Vagina (tissue), 2 donors: ENCODE measurements at places on chromosomes 16 and 17. TPM values are rescaled to one million over a fixed set of nuclear protein-coding genes. Genes with fewer than 3 reads are reported as not detected.

DNA sequence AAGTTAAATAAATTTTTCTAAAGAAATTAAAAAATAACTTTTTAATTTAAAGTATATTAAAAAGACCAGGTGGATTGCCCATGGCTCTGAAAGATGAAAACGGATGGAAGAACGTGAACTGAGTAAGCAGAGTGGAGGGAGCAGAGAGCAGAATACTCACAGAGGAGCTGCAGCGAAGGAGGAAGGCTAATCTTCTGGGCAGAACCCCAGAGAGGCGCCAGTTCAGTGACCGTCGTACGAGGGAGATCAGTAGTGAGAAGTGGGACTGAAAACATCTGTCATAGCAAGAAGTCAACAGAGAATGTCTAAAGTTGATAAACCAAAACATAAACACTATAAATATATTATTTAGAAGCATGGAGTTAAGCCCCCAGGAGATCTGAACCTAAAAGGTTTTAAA lies 34.9 kb downstream of the UBE2G1 start:
- no peak for DNase-seq
- peaks cover 80% of the 10 kb centered on the region for H3K4me1 ChIP-seq
- H3K36me3 ChIP-seq = no peaks in the 10 kb centered on the region
- no peak overlapping the region for H3K27ac ChIP-seq

- H3K36me3 ChIP-seq = peaks cover 21% of the 10 kb centered on the region
- peak within 1 kb of the TSS; percentile 93 for H3K27ac ChIP-seq
- H3K4me3 ChIP-seq = peak within 1 kb of the TSS; percentile 66
- no peaks in the 10 kb centered on the region for H3K27me3 ChIP-seq
- no peak for DNase-seq
- peaks cover 35% of the 10 kb centered on the region for H3K4me1 ChIP-seq
These were observed at the start of gene ZNF778 for GRCh38 chr16:89217388-89218191. ZNF778 (plus strand) TSS chr16:89217703; CDS start chr16:89221128, 3,425 bp downstream.

DNA sequence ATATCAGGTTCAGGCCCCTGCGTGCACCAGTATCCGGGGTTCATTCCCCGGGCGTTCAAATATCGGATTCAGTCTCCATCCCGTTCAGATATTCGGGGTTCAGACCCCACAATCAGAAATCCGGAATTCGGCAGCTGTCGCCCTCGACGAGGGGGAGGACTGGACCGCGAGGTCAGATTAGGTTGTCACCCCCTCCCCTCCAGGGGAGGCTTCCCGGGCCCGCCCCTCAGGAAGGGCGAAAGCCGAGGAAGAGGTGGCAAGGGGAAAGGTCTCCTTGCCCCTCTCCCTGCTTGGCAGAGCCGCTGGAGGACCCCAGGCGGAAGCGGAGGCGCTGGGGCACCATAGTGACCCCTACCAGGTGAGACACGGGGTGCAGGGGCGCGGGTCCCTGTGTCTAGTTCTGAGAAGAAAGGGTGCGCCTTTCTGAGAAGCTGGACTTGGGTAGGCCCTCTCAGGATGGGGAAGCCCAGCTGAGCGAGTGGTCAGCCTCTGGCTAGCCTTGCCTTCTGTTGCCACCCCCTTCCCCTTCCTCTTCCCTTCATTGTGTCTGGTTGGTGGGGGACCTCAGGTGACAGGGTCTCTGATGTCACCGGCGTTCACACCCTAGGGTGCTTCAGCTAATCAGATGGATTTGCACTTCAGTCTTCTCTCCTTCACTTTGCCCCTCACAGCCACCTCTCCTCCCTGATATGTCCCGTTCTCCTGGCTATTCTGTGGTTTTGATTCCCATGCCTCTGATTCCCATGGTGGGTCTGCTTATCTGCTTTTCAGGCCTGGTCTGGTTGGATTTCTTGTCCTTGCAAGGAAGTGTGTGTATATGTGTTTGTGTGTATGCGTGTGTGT lies 844 bp downstream of the TAOK2 start:
- H3K27ac ChIP-seq = peak overlapping the region; percentile 80
- peaks cover 26% of the 10 kb centered on the region for H3K36me3 ChIP-seq
- no peak for DNase-seq

GRCh38 chr16:65875381-65876055 lies 491.0 kb upstream of the CDH5 start:
- H3K27me3 ChIP-seq = no peaks in the 10 kb centered on the region
- no peaks in the 10 kb centered on the region for H3K36me3 ChIP-seq
- no peak overlapping the region for H3K4me3 ChIP-seq
- DNase-seq = no peak

- H3K27ac ChIP-seq = no peak overlapping the region
- no peaks in the 10 kb centered on the region for H3K27me3 ChIP-seq
- DNase-seq = no peak
- H3K4me3 ChIP-seq = no peak overlapping the region
- no peaks in the 10 kb centered on the region for H3K4me1 ChIP-seq
These were observed 11.9 kb upstream of the GPRC5C start for GRCh38 chr17:74419928-74420411.

GRCh38 chr17:81027591-81028505 lies 7.1 kb upstream of the BAIAP2 start:
- H3K27me3 ChIP-seq = peaks cover 4% of the 10 kb centered on the region
- no peak for DNase-seq
- H3K4me1 ChIP-seq = peaks cover 34% of the 10 kb centered on the region
- H3K4me3 ChIP-seq = peak overlapping the region; percentile 0

GRCh38 chr17:49994085-49995054 lies 654 bp downstream of the DLX3 start:
- no peak for DNase-seq
- no peaks in the 10 kb centered on the region for H3K27me3 ChIP-seq
- peak overlapping the region; percentile 4 for H3K27ac ChIP-seq
- peaks cover 34% of the 10 kb centered on the region for H3K4me1 ChIP-seq

DNA sequence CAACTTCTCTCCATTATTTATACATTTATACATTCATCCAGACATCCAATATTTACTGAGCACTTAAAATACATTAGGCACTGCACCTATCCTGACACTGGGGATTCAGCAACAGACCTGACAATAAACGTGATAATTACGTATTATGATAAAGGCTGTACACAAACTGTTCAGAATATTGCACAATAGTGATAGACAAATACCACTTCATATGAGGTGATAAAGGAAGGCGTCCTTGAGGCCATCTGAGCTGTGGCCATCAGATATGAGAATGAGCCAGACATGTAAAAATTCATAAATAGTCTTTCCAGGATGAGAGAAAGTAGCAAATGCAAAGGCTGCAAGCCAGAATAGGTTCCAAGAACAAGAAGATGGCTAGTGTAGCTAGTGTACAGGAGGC lies 8.6 kb downstream of the USP32 start:
- no peak overlapping the region for H3K4me3 ChIP-seq
- no peak for DNase-seq
- no peaks in the 10 kb centered on the region for H3K36me3 ChIP-seq
- H3K27ac ChIP-seq = no peak overlapping the region
- peaks cover 14% of the 10 kb centered on the region for H3K4me1 ChIP-seq

DNA sequence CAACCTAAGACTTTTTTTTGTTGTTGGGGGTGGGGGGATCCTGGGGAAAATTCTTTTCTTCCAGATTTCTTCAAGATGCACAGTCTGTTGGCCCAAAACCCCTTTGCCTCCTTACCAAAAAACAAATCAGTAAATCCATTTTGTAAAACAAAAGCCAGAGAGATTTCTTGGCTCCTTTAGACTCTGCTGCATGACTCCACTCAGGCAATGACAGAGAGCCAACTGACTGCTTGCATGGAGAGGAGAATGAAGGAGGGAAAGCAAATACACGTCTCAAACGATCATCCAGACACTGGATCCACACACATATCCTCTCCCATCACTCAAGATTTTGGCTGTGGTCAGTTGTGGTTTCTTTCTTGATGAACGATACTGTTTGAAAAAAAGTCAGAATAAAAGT lies 13.8 kb downstream of the COPRS start:
- H3K27ac ChIP-seq = no peak overlapping the region
- no peak for DNase-seq
- no peaks in the 10 kb centered on the region for H3K27me3 ChIP-seq
- no peak overlapping the region for H3K4me3 ChIP-seq

GRCh38 chr17:2207815-2208515 lies 95.6 kb downstream of the SMG6 start:
- peaks cover 17% of the 10 kb centered on the region for H3K4me1 ChIP-seq
- no peaks in the 10 kb centered on the region for H3K36me3 ChIP-seq
- DNase-seq = no peak
- H3K27ac ChIP-seq = no peak overlapping the region
- no peak overlapping the region for H3K4me3 ChIP-seq

DNA sequence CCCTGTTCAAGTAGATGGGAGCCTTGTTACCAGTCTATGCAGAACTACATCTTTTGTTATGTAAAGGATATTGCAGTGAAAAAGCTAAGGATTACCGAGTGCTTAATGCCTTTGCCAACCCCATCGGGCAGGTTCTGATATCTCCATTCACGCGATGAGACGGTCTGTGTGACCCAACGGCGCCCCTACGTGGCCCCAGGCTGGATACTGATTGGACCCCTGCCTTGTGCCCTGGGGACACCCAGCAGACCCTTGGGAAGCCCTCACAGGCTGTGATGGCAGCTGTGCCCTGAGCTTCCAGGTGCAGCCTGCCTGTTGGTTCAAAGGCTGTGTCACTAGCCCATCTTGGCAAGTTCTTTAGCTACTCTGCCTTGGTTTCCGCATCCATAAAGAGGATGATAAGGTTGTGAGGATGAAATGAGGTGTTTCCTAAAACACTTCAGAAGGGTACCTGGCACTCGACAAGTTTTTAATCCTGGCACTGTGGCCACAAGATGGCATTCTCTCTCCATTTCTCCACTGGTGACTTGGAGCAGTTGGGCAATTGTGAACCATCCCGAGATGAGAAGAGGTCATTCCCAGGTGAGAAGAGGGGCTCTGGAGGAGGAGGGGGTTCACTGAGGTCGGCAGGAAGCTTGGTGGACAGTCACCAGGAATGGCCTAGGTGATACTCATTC lies 33.6 kb downstream of the HAPSTR1 start:
- H3K4me3 ChIP-seq = no peak overlapping the region
- H3K27ac ChIP-seq = no peak overlapping the region
- DNase-seq = peak; percentile 47
- no peaks in the 10 kb centered on the region for H3K27me3 ChIP-seq
- no peaks in the 10 kb centered on the region for H3K36me3 ChIP-seq

DNA sequence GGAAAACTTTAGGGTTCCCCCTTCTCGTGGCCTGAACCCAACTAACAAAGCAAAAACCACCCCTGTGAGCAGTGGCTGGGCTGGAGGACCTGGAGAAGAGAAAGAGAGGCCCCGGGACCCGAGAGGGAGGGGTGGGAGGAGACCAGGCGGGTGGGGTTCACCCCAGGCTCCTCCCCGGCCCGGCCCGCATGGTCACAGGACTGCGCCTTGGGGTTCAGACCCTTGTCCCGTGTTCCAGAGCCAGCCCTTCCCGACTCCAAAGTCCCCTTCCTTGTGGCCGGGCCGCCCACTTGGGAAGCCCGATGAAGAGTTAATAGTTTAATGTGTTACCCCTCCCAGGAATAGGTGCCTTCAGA lies 852 bp downstream of the MARVELD3 start:
- H3K4me3 ChIP-seq = peak overlapping the region; percentile 15
- H3K27me3 ChIP-seq = peaks cover 3% of the 10 kb centered on the region
- H3K36me3 ChIP-seq = no peaks in the 10 kb centered on the region

DNA sequence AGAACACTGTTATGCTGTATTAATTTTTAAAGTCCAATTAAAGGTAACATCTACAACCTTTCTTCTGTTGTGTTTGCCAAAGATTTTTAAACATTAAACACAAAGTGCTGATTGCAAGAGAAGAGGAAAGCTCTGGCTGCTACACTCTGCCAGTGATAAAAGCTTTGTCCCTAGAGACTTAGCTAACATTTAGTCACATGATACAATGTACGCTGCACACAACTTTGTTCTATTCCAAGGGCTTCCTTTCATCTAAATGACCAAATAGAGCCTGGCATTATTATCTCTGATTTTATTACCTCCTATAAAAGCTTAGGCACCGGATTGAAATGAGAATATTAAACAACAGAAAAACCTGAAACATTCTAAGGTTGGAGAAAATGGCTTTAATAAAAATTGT lies 388.7 kb upstream of the PMFBP1 start:
- H3K27me3 ChIP-seq = no peaks in the 10 kb centered on the region
- no peaks in the 10 kb centered on the region for H3K36me3 ChIP-seq
- DNase-seq = no peak
- no peak overlapping the region for H3K4me3 ChIP-seq
- H3K4me1 ChIP-seq = no peaks in the 10 kb centered on the region

DNA sequence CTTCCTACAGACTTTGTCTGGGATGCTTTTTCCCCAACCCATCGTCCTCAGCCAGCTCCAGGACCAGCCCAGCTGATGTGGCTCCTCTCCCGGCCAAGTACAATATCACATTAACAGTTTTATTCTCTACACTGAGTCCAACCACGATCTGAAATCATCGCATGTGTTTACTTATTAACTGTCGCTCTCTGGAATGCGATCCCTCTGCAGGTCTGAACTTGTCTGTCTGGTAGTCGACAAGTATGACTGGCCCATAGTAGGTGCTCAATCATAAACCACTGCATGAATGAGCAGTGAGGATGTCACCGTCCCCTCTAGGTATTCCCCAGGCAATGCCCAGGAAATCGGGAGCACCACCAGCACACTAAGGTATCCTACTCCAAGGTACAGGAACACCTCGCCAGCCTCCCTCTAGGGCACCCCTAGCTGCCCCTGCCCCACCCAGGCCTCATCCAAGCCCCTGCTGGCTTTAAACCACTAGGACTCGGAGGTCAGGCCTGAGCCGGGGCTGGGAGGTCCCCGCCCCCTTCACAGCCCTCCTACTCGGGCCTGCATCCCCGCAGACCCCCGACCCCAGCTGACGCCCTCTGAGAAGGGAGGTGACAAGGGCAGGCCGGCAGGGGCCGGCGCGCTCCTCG lies 27.7 kb downstream of the RTN4RL1 start:
- H3K4me3 ChIP-seq = peak overlapping the region; percentile 55
- no peaks in the 10 kb centered on the region for H3K36me3 ChIP-seq
- DNase-seq = no peak
- no peaks in the 10 kb centered on the region for H3K27me3 ChIP-seq

DNA sequence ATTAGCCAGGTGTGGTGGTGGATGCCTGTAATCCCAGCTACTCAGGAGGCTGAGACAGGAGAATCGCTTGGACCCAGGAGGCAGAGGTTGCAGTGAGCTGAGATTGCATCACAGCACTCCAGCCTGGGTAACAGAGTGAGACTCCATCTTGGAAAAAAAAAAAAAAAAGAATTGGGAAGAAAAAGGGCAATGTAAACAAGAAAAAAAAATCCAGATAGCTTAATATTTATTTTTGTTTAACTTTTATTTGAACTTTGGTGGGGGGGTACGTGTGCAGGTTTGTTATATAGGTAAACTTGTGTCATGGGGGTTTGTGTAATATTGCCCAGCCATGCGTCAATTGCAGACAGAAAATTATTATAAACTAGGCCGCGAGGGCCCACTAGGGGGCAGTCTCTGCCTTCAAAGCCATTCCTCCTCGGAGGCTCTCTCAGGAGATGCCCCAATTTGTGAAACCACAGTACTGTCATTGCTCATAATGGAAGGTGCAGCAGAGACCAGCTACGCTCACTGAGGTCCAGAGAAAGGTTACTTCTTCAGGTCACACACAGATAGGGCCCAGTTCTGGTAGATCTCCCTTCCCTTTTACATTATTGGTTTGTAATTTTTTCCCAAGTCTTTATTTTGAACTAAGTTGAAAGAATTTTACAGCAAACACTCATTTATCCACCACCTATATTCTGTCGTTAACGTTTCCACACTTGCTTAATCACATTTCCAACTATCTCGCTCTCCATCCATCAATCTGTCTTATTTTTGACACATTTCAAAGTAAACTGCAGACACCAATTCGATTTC lies 206.2 kb downstream of the PRKCB start:
- no peak overlapping the region for H3K27ac ChIP-seq
- no peaks in the 10 kb centered on the region for H3K4me1 ChIP-seq
- DNase-seq = no peak
- no peaks in the 10 kb centered on the region for H3K36me3 ChIP-seq

SGF29 gene
- 16.5 TPM for total RNA-seq

CDT1 gene
- total RNA-seq = 10.8 TPM

CEMP1 gene
- total RNA-seq = not detected
